ENCODE measurements at places on chromosomes 4 and X.

DNA sequence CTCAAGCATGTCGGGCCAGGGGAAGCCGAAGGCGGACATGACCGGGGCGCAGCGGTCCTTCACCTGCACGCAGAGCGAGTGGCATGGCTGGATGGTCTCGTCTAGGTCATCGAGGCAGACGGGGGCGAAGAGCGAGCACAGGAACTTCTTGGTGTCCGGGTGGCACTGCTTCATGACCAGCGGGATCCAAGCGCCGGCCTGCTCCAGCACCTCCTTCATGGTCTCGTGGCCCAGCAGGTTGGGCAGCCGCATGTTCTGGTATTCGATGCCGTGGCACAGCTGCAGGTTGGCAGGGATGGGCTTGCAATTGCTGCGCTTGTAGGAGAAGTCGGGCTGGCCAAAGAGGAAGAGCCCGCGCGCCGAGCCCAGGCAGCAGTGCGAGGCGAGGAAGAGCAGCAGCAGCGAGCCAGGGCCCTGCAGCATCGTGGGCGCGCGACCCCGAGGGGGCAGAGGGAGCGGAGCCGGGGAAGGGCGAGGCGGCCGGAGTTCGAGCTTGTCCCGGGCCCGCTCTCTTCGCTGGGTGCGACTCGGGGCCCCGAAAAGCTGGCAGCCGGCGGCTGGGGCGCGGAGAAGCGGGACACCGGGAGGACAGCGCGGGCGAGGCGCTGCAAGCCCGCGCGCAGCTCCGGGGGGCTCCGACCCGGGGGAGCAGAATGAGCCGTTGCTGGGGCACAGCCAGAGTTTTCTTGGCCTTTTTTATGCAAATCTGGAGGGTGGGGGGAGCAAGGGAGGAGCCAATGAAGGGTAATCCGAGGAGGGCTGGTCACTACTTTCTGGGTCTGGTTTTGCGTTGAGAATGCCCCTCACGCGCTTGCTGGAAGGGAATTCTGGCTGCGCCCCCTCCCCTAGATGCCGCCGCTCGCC is at the start of gene SFRP2:
Gene SFRP2, minus strand, starts transcription at position 671 of the 864 bp plus-strand sequence. Its CDS starts 248 bp downstream, at position 423.
- no peak for DNase-seq

GRCh38 chr4:94115687-94116086 is 92.0 kb upstream of the SMARCAD1 start:
- no peak for DNase-seq

- DNase-seq: no peak
Measured at GRCh38 chrX:63050225-63050624, 300.9 kb downstream of the SPIN4 start.

DNA sequence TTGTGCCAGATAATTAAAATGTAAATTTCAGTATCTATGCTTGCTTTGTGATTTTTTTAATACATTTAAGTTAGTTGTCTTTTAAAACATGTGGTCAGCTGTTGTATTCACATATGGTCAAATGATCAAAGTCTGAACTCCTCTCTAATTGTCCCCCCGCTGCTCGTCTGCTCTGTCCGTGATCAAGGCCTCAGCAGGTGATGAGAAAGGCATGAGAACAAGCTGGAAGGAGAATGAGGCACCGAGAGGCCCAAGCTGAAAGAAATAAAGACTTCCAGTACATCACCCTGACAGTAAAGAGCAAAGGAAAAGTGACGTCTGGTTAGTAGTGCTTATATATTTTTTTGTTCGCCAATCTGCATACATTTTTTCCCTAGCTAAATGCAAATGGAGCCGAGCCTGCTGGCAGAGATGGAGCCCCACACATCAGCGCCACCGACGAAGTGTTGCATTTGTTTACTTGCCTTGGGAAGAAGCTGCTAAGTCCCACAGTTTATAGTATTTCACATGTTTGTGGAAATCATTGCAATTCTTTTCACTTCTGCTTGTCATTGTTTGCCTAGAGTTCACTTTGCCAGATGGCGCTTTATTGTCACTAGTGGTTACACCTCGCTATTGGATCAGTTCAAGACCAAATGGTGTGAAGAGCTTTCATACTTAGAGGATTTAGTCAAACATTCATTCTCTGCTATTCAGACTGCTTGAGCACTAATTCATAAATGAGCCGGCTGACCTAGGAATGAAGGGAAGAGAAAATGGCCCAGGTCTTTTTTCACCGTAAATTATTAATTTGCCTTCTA is 181.5 kb downstream of the ZIC3 start:
- no peak for DNase-seq

DNA sequence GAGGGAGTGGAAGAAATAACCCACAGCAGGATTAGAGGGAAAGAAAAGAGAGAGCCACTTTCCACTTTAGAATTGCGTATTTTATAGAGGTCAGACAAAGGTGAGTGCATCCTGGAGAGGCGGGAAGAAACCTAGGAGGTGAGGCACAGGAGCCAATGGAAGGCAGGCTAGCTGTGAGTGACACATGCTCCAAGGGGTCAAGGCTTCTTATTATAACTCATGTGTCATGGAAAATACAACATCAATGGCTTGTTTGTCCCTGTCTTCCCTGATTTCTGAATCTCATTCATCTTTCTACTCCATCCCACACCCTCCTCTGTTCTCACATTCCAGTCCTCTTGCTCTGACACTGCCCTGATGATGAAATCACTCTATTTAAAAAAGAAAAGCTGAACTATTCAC is 14.4 kb downstream of the ANXA3 start:
- DNase-seq: no peak

Data from smooth muscle cell of the brain vasculature (primary cell).